ENCODE measurements at places on chromosomes 16 and 17.

DNA sequence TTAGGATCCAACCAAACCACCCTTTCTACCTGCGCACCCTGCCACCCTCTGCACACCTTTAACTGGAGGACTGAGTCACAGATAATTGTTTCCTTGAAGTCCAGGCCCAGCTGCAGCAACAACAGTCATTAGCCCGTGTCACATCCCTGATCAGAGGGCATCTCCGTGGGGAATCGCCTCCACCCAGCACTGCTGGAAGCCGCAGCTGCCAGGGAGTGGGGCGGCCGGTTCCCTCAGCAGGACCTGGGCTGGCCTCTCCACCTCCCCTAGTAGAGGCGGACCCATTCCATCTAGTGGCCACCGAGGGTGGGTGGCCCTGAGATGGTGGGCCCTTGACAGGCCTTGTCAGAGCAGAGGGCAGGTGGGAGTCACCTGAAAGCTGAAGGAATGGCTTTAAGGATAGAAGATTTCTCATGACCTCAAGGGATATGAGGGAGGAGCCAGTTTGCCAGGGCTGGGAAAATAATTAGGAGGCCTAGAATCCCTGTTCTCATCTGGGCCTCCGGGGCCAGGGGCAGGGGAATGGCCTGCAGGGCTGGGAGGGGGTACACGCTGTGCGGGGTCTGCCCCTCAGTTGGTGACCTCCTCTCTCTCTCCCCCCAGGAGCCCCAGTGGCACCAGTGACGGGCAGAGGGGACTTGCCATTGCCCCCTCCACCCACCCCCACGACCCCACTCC, 6.2 kb downstream of the PRSS53 start:
- no peak for DNase-seq

- no peak for DNase-seq
Observed at GRCh38 chr17:28365487-28365886, 488 bp upstream of the SEBOX start.

GRCh38 chr16:68374246-68374805, 63.5 kb downstream of the PRMT7 start:
- DNase-seq = no peak

DNA sequence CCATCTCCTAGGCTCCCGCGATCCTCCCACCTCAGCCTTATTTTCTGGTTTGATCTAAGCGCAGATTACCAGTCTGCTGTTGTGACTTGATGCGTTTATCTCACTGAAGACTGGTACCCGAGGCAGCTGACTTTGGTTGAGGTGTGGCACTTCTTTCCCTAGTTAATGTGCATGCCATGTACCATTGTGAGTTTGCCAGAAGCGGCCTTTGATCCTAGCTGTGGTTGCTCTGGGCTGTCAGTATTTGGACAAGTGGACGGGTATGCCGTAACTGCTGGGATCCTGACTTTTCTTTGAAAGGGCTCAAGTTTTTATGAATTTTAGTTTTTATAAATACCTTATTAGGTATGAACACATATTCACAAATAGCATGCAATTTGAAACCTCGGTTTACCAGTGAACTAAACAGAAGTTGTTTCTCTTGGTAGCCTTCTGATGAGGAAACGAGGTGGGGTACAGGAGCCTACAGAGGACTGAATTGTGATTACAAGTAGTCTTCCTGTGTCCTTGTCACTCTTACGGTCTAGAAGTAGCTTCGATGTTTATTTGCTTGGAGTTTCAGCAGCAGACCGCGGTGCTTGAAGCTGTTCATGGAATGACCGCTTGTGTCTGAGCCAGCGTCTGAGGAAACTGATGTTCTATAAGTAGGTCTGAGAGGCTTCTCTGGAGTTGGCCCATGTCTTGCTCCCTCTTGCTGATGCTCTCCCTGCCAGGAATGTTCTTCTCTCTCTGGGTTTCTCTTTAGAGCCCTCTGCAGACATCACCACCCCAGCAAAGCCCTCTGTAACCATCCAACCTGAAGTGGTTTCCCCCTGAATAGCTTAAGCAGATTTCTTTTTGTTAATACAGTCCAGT, 40.0 kb downstream of the SEC14L1 start:
- peak; percentile 87 for DNase-seq

GRCh38 chr16:53908731-53909130, 204.8 kb downstream of the FTO start:
- DNase-seq = no peak

GRCh38 chr17:74218436-74218835, 5.1 kb downstream of the TTYH2 start:
- no peak for DNase-seq

DNA sequence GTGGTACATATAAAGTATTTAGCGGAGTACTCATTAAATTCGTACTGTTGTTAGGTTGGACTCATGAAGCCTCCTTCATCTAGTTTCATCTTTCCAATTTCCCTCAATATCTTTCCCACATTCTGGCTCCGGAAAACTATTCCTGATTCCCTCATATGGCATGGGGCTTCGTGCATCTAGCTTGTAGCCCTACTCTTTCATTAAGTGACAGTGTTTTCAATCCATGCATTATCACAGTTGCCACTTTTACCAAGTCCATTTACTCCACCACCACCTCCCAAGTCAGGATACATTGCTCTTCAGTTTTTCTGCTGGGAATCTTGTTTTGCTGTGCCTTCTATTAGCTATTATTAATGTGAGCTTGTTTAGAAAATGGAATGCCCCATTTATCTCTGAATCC, 1032.1 kb upstream of the RBFOX1 start:
- DNase-seq = no peak

DNA sequence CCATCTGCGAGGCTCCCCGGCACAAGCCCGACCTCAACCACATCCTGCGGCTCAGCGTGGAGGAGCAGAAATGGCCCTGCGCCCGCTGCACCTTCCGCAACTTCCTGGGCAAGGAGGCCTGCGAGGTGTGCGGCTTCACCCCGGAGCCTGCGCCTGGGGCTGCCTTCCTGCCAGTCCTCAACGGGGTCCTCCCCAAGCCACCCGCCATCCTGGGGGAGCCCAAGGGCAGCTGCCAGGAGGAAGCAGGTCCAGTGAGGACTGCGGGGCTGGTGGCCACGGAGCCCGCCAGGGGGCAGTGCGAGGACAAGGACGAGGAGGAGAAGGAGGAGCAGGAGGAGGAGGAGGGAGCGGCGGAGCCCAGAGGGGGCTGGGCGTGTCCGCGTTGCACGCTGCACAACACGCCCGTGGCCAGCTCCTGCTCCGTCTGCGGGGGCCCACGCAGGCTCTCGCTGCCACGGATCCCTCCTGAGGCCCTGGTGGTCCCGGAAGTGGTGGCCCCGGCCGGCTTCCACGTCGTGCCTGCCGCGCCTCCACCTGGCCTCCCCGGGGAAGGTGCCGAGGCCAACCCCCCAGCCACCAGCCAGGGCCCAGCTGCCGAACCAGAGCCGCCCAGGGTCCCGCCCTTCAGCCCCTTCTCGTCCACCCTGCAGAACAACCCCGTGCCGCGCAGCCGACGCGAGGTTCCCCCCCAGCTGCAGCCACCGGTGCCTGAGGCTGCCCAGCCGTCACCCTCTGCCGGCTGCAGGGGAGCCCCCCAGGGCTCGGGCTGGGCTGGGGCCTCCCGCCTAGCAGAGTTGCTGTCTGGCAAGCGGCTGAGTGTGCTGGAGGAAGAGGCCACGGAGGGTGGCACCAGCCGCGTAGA, 13.1 kb upstream of the PRR35 start:
- DNase-seq = no peak

DNA sequence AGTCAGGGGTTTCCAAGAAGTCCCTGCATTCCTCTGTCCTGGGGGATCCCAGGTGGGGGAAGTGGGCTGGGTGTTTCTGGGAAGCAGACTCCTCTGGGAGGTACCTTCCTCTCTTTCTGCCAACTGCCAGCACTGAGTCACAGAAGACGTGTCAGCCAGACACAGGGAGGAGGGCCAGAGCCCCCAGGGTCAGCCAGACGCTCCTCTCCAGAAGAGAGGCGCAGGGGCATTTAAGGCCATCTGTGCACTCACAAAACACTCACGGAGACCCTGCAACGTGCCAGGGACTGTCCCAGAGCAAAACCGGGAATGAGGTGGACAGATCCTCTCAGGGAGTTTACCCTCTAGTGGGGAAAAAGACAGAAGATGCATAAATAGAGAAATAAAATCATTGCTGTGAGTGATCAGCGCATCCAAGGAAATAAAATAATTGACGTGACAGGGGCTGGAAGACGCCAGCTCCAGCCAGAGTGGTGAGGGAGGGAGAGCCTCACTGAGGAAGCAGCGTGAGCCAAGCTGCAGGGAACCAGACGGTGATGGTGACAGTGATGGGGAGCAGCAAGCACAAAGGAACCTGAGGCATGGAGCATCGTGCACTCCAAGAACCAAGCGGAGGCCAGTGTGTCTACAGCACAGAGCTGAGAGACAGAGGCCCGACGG, 105.4 kb downstream of the ZNF423 start:
- DNase-seq = no peak

- no peak for DNase-seq
Observed at GRCh38 chr16:24139282-24139681, 116.9 kb upstream of the CACNG3 start.

GRCh38 chr17:76032073-76032779, 5.1 kb upstream of the EVPL start:
- DNase-seq = peak; percentile 49

All from HepG2 (cell line).